NCI-H146 (cell line): ENCODE measurements at places on chromosomes 6 and 20.
A peak's percentile ranks its signal among the peaks of the same experiment; 100 is the strongest.

DNA sequence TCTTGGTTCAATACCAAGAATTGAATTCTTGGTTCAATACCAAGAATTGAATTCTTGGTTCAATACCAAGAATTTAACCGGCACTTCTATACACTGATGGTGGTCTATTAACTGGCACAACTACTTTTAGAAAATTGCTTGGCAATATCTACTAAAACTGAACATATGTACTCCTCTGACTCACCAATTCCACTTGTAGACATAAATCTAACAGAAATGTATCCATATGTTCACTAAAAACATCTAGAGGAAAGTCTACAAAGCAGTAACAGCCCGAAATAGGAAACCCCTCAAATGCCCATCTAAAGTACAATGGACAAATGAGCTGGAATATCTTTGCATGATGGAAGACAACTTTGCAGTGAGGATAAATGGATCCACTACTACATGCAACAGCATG, 71.9 kb downstream of the KIF16B start:
- DNase-seq: no peak

DNA sequence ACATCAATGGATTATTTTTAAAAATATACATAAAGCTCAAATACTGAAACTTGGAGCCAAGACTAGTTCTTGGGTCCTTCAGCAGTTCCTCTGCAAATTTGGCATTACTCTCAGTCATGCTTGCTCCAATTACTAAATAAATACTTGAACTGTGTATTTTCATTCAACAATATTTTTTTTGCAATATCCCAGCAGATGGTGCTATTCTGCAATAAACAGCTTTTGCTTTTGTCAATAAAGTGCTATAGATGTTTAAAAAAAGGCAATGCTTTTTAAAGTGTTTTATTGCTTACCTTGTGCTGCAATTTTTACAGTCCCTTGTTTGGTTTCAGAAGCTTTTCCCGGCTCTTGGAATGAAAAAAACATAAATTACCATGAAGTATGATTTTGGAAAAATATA, 243.4 kb downstream of the TRDN start:
- DNase-seq: peak; percentile 77

- no peak for DNase-seq
Observed at GRCh38 chr6:164258421-164258820, 843.9 kb downstream of the QKI start.

GRCh38 chr20:48708630-48709029, 119.2 kb downstream of the PREX1 start:
- DNase-seq: no peak

DNA sequence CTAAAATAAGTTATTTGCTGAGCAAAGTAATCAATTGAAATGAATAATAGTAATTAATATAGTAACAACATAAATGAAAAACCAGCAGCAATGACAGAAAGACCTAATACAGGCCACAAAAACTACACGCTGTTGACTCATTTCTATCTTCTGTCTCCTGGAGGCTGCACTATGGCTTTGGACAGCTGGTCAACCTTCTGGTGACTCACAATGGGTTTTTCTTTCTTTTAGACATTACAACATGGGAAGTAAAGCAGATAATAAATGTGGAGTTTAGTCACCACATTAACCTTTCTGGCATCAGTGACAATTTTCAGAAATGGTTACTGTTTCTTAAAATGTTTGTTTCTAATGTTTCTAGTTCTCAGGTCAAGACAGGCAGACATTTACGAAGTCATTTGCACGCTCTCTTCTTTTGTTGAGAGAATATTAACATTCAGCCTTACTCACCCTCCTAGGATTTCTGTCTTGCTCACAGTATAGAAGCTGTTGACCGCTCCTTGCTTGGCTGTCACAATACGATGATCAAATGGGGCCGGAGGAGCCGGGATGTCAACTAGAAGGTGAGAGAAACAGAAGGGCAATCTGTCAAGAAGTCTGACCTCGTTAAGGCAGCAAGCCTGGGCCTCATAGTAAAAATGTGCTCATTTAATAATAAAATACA, 62.2 kb downstream of the MYLK4 start:
- no peak for DNase-seq

DNA sequence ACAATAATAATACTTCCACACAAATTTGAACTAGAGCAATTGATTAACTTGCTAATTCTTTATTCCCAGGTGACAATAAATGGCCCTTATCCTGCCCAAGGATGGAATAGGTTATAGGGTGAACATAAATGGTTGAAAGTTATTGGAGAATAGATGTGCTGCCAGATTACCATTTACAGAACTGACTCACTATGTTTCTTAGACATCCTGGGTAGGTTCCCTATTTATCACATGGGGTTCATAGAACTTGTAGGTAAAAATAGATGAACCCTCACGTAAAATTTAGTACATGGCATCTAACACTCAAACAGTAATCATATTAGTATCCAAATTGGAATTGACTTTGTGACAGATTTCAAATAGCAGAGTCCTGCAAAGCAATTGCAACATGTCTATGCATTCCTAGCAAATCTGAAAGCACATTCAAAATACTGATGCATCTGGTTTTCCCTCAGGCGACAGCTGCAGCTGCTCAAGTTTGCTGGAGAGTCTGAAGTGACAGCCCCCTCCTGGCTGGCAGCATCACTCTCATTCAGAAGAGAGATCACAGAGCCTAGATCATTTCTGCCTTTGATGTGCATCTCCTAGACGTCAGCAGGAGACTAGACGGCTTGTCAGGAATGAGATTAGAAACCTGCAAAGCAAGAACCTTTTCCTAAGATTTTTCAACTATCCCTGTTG, 80.2 kb upstream of the RNF217 start:
- peak; percentile 62 for DNase-seq

DNA sequence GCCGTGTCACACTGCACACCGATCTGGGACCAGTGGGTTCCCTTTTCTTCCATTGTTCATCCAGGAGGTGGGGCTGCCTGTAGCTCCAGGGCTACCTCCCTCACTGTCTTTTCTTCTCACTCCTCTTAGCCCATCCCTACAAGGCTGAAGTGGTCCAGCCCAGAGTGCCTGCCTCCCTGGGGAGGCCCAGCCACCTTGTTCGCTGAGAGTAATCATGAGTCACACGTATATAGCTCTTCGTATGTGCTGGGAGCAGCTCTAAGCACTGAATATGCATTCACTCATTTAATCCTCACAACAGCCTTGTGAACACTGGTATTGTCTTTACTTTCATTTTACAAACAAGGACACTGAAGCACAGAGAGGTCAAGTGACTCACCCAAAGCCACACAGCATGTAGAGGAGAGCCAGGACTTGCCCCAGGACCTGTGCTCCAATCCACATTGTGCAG, 14.7 kb upstream of the CCDC167 start:
- no peak for DNase-seq

DNA sequence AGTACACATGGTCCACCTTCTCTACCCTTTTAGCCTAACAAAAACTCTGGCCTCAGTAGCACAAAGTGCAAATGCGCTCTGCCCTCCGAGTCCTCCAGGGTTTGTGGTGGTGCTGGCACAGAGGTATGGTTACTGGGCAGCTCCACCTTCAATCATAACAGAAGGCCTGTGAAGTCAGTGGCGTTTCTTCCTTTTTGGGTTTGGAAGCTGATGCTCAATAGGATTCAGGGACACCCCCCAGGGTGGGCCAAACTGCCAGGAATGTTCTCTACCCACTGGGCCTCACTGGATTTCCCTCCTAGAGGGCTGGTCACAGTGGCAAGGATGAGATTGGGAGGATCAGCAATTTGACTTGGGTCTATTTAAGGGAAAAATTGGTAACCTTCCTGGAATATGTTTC, 286.1 kb upstream of the FOXQ1 start:
- no peak for DNase-seq

DNA sequence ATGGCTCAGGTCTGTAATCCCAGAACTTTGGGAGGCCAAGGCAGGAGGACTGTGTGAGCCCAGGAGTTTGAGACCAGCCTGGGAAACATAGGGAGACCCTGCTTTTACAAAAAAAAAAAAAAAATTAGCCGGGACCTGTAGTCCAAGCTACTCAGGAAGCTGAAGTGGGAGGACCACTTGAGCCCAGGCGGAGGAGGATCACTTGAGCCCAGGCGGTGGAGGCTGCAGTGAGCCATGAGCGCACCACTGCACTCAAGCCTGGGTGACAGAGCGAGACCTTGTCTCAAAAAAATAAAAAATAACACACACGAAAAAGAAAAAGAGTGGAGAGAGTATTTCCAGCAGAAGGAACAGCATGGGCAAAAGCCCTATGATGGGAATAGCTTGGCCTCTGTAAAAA, 2.0 kb downstream of the TTLL9 start:
- no peak for DNase-seq

- no peak for DNase-seq
Observed at GRCh38 chr6:22598339-22598738, 29.0 kb downstream of the HDGFL1 start.

- no peak for DNase-seq
Observed at GRCh38 chr6:35728683-35729678, 7.9 kb upstream of the ARMC12 start.

DNA sequence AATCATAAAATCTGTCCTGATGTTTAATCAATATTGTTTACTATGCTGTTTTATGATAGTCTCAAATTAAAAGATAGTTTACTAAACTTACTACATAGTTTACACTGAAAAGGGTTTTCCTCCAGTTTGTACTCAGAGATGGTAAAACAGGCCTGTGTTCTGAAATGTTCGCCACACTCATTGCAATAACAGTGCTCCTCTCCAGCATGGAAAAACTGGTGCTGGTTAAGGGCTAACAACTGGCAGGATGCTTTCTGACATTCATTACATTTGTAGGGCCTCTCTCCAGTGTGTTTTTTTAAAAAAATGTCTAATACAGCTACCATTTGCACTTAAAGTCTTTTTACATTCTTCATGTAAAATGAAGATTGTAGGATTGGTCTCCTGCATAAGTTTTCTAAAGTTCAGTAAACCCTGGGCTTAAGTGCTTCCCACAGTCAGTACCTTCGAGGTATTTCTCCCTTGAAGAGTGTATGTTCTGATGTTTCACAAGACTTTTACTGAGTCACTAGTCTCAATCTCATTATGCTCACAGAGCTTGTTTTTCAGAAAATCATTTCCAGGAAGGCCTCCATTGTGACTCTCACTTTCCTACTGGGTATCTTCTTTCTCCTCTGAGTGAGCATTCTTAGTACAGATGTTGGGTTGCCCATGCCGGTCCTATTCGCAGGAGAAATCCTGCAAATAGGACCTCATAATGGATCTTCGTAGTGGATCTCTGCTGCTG, 8.7 kb upstream of the ZSCAN12 start:
- no peak for DNase-seq

- DNase-seq: no peak
Observed at GRCh38 chr6:37491830-37492208, 7.9 kb downstream of the CCDC167 start.

- DNase-seq: no peak
Observed at GRCh38 chr20:52279706-52280105, 88.1 kb upstream of the ZFP64 start.

GRCh38 chr6:132515386-132515785, 2.5 kb upstream of the STX7 start:
- no peak for DNase-seq

DNA sequence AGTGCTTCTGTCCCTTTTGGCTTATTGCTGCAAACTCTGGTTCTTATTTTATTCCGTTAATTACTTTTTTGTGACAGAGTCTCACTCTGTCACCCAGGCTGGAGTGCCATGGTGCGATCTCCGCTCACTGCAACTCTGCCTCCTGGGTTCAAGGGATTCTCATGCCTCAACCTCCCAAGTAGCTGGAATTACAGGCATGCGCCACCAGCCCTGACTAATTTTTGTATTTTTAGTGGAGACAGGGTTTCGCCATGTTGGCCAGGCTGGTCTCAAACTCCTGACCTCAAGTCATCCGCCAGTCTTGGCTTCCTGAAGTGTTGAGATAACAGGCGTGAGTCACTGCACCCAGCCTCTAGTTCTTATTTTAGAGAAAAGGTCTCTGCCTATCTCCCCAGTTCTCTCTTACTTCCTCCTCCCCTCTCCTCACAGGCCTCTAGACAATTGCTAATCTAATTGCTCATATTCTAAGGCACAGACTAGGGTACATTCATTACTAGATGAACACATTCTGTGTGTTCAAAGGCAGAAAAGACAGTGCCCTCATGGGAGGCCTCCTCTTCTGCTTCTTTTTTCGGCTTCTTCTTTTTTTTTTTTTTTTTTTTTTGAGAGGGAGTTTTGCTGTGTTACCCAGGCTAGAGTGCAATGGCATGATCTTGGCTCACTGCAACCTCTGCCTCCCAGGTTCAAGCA, 27.0 kb downstream of the EDEM2 start:
- DNase-seq: no peak

DNA sequence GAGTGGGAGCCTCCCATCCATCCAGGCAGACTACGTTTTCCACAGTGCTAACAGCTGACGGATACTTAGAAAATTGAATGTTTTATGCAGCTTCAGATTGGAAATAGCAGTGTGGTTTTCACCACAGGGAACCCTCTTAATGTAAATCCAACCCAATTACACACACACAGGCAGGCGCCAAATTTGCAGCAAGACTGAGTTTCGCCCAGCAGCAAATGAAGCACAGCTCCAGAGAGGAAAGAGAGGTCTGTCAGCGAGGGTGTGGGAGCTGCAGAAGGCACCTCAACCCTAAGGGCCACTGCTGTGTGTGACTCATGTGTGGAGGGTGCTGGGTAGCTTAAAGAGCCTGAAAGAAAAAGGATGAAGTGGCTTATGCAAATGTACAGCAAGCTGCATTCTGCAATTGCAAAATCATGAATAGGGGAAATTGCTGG, 365.7 kb downstream of the MAFB start:
- DNase-seq: no peak

- DNase-seq: no peak
Observed at GRCh38 chr6:111828809-111829208, 44.4 kb downstream of the FYN start.

GRCh38 chr6:3402310-3403237, 54.3 kb downstream of the SLC22A23 start:
- no peak for DNase-seq

- DNase-seq: peak; percentile 18
Observed at GRCh38 chr20:40251284-40251932, 437.6 kb downstream of the MAFB start.

DNA sequence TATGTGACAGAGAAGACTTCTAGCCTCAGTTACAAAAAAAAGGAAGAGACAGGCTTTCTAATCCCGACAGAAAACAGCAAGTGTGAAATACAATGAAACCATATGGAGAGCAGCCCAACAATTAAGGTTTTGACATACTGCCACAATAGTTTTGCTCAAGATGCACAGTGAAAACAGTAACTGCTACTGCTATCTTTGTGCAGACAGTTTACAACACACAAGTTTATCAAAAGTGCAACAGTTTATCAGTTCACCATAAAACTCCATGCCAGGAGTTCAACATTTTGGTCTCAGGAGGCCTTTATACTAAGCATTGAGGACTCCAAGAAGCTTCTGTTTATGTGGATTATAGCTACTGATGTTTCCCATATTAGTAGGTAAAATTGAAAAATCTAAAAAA, 37.6 kb downstream of the GOPC start:
- no peak for DNase-seq
